ENCODE measurements at places on chromosomes 11 and 22. TPM values are rescaled to one million over a fixed set of nuclear protein-coding genes. Genes with fewer than 3 reads are reported as not detected.

DNA sequence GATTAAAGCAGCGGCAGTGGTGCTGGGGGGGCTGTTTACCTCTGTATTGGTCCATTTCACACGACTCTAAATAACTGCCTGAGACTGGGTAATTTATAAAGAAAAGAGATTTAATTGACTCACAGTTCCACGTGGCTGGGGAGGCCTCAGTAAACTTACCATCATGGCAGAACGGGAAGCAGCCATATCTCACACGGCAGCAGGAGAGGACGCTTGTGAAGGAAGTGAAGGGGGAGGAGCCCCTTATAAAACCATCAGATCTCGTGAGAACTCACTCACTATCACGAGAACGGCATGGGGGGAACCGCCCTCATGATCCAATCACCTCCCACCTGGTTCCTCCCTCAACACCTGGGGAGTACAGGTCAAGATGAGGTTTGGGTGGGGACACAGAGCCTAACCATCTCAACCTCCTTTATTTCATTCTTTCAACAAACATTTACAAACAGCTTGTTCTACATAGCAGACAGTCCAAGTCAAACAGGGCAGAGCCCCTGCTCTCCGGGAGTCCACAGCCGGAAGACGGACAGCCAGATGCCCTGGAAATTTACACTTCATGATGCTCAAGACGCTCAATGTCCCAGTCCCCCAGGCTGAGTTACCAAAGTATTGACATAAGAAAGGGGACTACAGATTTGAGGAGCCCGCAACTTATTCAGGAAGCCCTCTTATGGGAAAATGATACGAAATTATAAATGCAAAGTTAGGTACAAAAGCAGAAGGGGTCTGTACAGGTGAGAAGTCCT is 26.3 kb upstream of the HMGXB4 start:
- no peak for DNase-seq

- DNase-seq = no peak
Measured at GRCh38 chr11:73530109-73530508, 67.8 kb downstream of the FAM168A start.

GRCh38 chr11:61838921-61839320 is 10.8 kb downstream of the FADS2 start:
- DNase-seq = no peak

BACE1 gene
- 99.7 TPM for polyA plus RNA-seq

- DNase-seq = no peak
Measured at GRCh38 chr11:20093775-20094174, 66.5 kb downstream of the DBX1 start.

- no peak for DNase-seq
Measured at GRCh38 chr11:133078591-133079404, 453.5 kb downstream of the OPCML start.

CYP2D6 gene
- 0.30 TPM for polyA plus RNA-seq

RAB36 gene
- polyA plus RNA-seq = 4.0 TPM

GRCh38 chr11:2099516-2100349 is 39.5 kb downstream of the IGF2 start:
- peak; percentile 49 for DNase-seq

HPX gene
- 1.1 TPM for polyA plus RNA-seq

DNA sequence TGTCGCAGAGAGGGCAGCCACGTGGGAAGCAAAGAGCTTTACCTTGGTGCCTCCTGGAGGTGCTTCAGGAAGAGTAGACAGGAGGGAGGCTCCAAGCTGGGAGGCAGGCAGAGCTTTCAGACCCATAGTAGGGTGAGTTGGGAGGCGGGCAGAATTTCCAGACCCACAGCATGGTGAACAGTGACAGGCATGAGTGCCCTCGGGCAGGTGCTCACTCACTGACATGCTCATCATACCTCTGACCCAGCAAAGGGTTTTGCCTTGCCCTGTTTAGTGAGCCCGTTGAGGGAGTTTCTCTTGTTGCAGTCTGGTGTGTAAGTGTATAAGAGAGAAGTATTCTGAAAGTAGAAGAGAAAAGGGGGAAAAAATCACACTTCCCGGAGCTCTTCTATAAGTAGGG is 86.4 kb upstream of the NTM start:
- no peak for DNase-seq

DNA sequence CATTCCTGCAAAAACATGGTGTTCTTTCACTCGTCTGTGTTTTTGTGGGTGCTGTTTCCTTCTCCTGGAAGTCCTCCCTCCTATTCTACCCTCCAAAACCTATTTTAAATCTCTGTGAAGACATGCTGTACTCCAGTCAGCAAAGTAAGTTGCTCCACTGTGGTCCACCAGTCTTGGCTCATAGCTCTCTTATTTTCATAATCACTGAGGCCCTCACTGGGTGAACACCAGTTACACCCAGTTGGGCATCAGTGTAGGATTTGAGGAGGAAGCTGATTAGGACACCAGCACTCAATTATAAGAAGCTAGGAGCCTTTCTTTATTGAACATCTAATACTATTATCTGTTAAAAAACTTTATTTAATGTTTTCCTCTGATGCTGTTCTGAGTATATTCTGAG is 23.9 kb upstream of the EED start:
- DNase-seq = no peak

- no peak for DNase-seq
Measured at GRCh38 chr11:12629601-12630313, 44.5 kb upstream of the TEAD1 start.

DNA sequence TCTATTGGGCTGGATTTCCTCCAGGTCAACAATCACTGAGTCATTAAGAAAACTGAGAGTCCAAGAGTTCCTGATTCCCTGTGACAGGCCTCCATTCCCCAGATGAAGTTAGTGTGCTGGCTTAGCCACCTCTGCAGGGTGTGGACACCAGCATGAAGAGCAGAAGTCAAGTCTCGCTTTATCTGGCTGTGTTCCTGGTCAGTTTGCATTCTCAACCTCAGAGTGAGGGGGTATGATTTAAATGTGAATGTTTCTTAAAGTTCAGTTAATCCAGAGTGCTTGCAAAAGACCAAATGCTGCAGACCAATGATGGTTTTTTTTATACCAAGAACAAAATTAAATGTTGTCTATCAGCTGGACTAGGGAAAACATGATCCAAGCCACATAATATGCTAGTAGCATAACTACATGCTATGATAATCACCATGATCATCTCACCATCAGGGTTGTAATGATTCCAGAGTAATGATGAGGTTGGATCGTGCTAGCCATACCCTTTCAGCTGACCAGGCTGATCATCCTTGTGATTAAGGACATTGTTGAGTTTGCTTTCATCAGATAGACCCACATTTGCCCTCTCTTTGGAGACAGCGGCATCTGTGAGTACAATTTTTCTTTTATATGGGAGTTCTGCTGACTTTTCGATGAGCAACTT is 145.8 kb upstream of the ARHGAP20 start:
- no peak for DNase-seq

- DNase-seq = no peak
Measured at GRCh38 chr11:59427068-59427382, 812 bp upstream of the OR5A2 start.

- DNase-seq = no peak
Measured at GRCh38 chr11:19196432-19196831, 5.4 kb downstream of the CSRP3 start.

ESAM gene
- polyA plus RNA-seq = 40.7 TPM

- DNase-seq = no peak
Measured at GRCh38 chr11:82791779-82792178, 58.1 kb upstream of the FAM181B start.

- DNase-seq = no peak
Measured at GRCh38 chr11:116168459-116168787, 604.4 kb downstream of the BUD13 start.

DNA sequence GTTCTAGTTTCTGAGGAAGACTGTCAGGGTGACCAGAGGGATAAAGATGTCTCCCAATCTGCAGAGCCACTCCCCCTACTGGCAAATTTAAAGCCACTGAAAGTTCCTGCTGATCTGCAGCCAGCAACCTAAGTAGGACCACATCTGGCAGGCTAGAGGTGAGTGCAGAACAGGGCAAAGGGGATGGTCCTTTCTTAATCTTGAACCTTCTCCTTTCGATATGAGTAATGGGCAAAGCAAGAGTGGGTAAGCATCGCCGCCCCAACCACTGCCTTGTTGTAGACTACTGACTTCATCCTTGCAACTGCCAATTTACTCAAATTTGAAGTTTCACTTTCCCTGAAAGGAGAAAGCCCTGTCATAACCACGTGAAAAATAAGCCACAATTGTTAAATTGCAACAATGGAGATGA is 30.7 kb downstream of the SCUBE2 start:
- DNase-seq = no peak

DNA sequence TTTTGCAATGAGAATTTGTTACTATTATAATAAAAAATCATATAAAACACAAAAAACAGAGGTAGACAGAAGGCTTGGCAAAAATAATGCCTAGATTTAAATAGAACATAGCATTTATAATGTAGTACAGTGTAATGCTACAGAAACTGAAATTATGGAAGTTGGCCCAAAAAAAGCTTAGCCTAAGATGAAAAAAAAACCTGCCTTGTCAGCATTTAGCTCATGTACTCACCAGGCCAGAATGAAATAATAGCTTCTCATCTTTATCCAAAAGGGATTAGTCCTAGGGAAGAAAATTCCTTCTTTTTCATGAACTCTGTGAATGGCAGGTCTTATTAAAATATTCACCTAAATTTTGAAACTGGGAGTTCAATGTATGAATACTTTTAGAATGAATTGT is 951.1 kb downstream of the LRRC4C start:
- no peak for DNase-seq

NAV2 gene
- 3.5 TPM for polyA plus RNA-seq

DNA sequence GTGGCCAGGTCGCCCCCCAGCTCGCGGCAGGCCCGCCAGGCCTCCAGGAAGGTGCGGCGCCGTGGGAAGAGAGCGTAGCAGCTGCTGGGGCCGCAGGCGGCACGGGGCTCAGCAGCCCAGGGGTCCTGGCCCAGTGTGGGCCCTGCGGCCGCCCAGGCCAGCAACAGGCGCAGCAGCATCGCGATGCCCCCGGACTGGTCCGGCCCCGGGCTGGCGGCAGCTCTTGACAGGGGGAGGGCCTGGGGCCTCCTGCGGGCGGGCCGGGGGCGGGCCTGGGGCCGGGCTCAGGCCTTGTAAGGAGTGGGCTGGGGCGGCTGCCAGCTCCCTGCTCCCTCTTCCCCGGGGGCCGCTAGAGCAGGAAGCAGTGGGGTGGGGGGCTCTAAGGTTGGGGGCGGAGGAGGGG is at the start of gene CD248:
Gene CD248 (minus strand): TSS at position 196 of the 403 bp plus-strand sequence. CDS start 17 bp downstream, at position 179.
- DNase-seq = peak; percentile 73

KCTD21 gene
- polyA plus RNA-seq = 9.9 TPM

DNA sequence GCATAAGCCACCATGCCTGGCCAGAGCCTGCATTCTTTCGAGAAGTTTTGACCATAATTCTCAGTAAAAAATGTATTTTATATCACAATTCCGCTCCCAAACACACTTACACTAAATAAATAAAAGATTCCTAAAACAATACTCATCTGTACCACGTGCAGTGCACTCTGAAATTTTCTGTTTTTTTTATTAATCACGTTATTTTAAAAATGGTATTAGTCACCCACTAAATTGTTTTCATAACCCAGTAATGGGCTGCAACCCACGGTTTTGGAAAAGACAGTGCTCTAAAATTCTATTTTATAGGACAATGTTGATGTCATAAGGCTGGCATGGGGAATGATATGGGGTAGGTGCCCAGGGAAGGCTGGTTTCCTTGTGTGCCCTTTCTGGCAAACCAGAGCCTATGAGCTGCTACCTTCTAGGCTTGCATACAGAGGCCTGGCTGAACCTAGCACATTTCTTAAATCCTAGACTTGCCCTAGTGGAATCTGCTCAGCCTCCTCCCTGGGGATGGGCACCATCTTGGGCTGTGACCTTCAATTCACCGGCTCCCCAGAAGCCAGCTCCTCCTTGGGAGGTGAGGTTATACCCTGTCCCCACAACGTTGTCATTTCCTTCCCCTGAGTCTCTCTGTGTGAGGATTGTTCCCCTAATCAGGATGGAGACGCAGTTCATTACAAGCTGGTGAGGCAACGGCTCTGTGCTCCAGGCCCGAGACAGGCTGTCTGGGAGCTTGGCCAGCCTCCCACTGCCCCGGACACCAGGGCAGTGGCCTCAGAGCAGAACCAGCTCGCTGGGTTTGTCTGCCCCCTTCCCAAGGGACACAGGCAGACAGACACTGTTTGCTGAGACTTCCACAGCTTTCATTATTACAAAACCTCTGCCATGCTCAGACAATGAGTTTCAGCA is 116.5 kb upstream of the NAV2 start:
- DNase-seq = no peak

KLHL35 gene
- 0.35 TPM for polyA plus RNA-seq

OR51B4 gene
- not detected for polyA plus RNA-seq

DNA sequence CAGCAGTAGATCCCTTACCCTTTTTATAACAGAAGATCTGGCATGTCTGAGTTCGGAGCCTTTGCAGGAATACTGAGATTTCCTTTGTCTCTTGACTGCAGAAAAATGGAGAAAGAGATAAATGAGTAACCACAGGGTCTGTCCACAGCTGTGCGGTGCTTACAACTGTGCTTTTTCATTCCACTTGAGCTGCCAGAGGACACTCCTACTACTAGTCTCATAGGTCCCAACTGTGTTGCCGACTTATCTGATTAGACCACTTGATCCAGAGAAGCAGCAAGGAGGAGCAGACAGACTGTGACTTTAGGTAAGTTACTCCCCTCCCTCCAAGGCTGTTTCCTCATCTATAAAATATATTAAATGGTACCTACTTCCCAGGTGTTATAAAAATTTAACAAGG is 17.5 kb downstream of the FAM227A start:
- no peak for DNase-seq

DNA sequence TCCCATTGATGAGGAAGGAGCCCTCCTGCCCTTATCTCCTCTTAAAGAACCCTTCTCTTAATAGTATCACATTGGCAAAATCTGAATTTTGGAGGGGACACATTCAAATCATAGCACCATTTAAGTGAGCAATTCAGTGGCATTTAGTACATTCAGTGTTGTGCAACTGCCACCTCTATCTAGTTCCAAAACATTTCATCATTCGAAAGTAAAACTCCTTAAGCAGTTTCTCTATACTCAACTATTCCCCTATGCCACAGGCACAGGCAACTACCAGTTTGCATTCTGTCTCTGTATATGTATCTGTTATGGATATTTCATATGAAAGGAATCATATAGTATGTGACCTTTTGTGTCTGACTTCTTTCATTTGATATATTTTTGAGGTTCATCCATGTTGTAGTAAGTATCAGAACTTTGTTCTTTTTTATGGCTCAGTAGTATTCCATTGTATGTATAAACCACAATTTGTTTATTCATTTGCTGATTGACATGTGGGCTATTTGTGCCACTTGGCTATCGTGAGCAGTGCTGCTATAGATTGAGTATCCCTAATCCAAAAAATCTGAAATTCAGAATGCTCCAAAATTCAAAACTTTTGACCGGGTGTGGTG is 22.9 kb downstream of the FAR1 start:
- no peak for DNase-seq

DNA sequence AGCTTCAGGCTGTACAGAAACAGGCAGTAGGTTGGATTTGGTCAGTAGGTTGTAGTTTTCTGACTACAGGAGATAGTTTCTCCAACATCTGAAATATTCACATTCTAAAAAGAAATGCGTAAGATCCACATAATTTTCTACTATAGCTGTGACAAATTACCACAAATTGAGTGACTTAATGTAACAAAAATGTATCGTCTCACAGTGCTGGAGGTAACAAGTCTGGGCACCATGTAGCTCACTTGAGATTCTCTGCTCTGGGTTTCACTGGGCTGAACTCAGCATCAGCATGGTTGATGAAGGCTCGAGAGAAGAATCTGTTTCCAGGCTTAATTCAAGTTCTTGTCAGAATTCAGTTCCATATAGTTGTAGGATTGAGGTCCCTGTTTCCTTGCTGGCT is 350.9 kb upstream of the CCDC179 start:
- DNase-seq = no peak

- DNase-seq = no peak
Measured at GRCh38 chr22:29193021-29193420, 12.7 kb upstream of the EMID1 start.

YPEL4 gene
- 15.3 TPM for polyA plus RNA-seq

- peak; percentile 92 for DNase-seq
Measured at GRCh38 chr11:102047305-102047924, at the start of gene CFAP300. Gene CFAP300, plus strand, starts transcription at chr11:102047437. Its CDS starts 34 bp downstream, at chr11:102047471.

All from ovary (tissue), 10 donors.